Bronchial epithelial cell (primary cell): ENCODE measurements at places on chromosomes 11 and 22.

DNA sequence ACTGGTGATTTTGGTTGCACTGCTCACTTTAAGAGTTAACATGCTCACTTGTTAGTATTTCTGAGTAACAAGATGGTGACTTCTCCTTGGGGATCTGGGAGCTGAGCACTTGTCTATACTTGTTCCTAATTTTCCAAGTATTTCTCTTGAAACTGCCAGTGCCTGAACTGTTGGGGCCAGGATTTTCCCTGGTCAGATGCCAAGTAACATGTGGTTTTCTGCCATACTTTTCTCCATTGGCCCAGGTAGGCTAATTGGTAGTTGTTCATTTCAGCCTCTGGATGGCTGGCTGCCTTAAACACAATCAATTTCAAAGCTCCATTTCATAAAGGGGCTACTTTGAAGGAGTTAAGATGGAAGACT is 35.0 kb downstream of the RNF141 start:
- DNase-seq: peak; percentile 92

DNA sequence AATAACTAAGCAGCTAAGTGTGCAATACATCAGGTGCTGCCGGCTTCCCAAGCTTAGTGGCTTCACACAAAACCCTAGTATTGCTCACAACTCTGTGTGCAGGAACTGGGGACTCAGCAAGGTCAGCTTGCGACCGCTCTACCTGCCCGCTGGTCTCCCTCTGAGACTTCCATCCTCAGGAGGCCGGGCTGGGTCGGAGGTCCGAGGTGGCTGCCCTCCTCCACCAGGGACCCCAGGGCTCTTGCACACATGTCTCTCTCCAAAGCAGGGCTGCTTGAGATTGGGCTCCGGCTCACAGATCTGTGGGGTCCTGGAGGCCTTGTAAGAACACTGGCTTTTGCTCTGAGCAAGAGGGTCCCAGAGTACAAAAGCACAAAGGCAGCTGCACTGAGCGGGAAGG is 25.4 kb upstream of the FGF19 start:
- no peak for DNase-seq

DNA sequence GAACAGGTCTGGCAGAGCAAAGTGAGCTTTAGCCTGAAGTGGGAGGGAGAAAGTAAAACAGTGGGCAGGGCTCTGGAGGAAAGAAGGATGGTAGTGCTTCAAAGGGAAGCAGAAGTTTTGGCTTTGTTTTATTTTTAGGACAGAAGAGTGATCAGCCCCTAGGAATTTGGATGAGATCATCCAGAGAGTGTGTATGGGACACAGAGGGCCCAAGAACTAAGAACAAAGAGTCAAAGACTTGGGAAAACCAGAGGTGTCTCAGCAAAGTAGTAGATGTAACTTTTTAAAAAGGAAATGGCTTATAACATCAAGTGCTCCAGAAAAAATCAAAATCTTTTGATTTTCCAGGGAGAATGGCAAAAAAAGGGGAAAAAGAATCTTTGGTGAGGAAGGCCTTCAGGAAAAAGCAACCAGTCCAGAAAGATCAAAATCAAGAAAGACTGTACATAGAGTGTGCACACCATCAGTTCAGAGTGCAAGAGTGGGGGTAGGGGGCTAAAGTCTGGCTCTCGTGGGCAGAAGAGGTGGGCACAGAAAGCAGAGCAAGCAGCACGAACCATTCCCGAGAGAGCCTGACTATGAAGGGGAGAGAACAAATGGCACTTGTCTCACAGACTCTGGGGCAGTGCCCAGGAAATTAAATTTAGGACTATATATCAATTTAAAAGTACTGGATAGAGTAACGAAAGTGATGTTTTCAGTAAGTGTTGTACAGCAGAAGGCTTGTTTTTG is 30.0 kb downstream of the MAPK1 start:
- DNase-seq: peak; percentile 72

DNA sequence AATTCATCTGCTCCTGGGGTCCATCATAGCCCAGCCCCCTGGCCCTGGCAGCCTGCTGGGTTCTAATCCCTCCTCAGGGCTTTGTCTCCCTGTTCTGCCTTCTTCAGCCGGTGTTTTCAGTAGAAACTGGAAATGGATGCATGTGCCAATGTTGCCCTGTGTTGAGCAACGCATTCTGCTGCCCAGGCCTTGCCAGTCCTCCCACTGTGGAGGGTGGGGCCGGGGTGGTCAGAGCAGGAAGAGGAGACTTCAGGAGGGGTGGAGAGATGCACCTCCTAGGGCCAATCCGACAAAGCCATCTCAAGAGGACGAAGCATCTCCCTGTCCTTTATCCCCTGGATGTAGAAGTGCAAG is 27.6 kb upstream of the ZBTB16 start:
- DNase-seq: no peak

GRCh38 chr11:122181893-122182292 is 65.9 kb upstream of the BLID start:
- DNase-seq: peak; percentile 59

GRCh38 chr11:77865805-77866204 is 44.9 kb downstream of the AAMDC start:
- no peak for DNase-seq

GRCh38 chr11:70536051-70536877 is 137.9 kb downstream of the CTTN start:
- no peak for DNase-seq

GRCh38 chr11:64893194-64894069 is 15.0 kb upstream of the EHD1 start:
- DNase-seq: no peak
